CD4-positive, alpha-beta T cell treated with Interleukin-15 for 4 hours (primary cell): ENCODE measurements at places on chromosomes 2 and 18.

DNA sequence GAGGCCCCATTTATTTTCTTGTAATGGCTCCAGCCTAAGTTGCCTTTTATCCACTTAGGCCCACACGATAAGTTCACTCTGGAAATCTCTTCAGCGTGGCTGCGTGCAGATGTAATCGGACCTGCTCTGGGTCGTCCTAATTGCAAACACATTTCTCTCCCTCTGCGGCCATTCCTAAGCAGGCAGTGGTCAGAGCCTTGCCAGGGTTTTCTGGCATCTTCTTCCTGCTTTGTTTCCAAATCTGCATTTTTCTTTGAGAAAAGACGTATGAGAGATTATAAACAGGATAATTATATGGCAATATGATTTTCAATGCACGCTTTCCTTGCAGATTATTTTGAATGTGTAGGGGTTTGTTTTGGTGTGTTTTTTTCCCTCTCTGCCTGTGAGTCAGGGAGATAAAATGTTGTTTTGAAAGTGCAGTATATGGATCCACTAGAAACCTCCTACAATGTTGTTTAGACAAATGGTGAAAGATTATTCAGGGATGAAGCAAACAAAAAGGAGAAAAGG is 239.4 kb upstream of the TANK start:
- no peak for DNase-seq

GRCh38 chr2:142915502-142915901 is 38.0 kb downstream of the KYNU start:
- no peak for DNase-seq

DNA sequence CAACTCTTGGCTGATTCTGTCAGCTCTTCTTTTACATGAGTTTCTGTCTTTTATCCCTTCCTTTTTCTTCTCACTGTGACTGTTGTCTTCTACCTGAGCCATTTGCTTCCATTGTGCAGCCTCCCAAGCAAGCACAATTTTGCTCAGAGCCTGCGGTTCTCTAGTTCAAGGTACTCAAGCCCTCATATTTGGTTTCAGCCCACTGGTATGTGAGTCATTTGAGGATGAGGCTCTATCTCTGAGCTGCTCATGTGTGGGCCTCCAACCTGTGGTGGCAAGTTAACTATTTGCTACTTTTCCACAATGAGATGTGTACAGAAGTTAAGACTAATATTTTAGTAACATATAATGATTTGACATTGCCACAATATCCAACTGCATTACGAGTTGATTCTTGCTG is 183.0 kb downstream of the PHLPP1 start:
- no peak for DNase-seq

DNA sequence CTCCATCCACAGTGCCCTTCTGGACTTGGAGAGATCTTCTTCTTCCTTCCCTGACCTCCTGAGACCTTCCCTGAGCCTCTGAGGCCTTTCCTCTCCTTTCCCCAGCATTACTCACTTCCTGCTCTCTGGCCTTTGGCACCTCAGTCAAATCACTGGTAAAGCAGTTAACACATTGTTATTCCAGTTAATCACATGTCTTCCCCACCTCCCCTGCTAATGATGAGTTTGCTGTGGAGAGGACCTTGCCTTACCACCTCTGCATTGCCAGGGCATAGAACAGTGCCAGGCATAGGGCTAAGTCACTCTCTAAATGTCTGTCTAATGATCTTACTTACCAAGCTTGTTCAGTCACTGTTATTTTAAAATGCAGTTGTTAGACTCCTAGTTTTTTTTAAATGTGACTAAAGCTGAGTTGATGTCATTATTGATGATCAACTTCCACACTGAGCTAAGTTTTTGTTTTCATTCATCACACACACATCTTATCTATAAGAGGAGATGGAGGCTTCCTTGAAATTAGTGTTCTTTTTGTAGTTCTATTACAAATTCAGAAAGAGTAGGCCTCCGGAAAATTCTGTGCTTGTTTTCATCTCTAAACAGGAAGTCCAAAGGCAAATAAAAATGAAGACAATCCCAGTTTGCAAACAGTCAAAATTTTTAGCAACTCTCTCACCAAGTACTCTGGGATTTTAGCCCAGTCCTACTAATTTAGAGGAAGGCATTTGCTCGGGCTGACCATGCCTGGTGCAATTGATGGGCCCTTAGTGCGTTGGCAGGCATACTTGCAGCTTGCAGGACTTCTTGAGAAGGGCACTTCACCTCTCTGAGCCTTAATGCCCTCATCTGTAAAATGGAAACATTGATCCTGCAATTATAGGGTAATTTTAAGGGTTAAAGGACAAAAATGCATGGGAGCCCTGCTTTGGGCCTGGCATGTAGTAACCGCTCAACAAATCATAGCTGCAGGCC is 113.7 kb upstream of the SPRED2 start:
- DNase-seq, result no peak

DNA sequence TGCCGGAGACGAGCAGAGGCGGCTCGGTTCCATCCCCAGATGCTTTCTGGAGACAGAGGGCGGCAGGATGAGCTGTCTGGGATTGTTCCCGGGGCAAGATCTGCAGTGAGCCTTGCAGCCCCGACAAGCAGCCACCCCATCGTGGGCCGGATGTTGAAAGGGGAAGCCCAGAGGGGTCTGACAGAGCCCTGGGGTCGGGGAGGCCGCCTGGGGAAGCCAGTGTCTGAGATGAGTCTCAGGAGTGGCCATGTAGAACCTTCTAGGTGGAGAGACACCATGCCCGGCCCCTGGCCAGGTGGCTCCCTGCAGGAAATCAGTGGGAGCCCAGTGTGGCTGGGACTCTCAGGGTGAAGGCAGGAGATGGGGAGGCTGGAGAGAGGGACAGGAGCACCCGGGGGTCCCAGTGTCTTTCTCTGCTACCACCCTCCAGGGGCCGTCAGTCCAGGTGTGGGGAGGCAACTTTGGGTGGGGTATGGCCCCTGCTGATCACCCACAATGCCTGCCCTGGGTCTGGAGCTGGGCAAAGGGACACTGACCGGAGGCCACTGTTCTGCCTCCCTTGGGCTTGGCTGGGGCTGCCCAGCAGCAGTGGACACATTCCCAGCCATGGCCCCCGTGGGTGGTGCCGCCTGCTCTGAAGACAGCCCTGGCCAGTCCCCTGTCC is 128.3 kb upstream of the HS6ST1 start:
- DNase-seq, result no peak

GRCh38 chr2:8243748-8244400 is 438.0 kb upstream of the ID2 start:
- DNase-seq, result no peak

DNA sequence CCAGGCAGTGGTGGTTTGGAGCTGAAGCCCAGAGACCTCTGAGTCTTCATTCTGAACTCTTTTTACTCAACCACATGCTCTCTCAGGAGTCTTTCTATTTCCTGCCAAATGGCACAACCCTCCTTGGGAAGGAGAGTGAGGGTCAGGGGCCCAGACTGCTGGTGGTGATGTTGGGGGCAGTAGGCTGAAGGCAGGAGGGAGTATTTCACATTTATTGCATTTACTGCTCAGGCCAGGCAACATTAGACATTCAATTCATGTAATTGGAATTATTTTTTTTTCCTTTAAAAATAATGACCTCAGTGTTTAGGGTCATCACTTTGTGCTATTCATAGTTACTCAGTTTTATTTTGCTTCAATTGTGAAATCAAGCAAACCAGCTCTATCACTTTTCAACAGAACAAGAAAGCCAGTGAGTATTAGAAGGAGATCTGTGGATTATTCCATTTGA is 311.3 kb upstream of the NT5C1B start:
- DNase-seq, result no peak
